ENCODE measurements at places on chromosomes 11 and 22.

DNA sequence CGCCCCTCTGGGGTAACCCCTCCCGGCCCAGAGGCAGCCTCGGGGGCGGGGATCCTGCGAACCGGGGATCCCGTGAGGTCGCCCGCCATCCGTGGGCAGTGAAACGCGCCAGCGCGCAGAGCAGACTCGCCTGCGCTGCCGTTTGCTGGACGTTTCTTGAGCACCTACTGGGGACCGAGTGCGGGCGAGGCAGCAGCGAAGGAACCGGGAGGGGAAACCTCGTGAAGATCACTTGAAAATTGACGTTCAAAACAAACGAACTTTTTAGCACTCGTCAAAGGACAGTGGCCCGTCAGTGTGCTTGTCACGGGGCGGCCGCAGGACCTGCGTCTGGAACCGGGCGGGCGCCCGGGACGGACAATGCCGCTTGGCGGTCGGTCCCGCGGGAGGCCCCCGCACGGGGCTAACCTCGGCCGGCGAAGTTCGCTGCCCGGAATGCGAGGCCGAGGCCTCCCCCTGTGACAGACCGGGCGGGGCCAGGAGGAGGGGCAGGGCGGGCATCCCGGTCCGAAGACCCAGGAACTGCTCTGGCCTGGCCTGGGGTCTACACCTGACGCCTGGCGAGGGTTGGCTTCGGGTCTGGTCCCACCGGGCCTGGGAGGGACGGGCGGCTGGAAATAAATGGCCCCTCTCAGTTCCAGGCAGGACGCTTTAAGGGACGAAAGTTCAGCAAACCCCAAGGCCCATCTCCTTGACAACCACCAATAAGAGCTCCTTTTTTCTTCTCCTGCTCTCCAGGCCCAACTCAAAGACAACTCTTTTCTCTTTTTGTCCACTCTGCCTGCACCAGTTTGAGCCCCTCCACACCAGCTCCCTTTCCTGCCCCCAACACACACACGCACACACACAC lies 723 bp upstream of the SCUBE1 start:
- DNase-seq = no peak

GRCh38 chr11:10526974-10527918 lies 13.7 kb downstream of the RNF141 start:
- DNase-seq = no peak

GRCh38 chr11:925158-925495 lies 543 bp upstream of the AP2A2 start:
- DNase-seq = no peak

DNA sequence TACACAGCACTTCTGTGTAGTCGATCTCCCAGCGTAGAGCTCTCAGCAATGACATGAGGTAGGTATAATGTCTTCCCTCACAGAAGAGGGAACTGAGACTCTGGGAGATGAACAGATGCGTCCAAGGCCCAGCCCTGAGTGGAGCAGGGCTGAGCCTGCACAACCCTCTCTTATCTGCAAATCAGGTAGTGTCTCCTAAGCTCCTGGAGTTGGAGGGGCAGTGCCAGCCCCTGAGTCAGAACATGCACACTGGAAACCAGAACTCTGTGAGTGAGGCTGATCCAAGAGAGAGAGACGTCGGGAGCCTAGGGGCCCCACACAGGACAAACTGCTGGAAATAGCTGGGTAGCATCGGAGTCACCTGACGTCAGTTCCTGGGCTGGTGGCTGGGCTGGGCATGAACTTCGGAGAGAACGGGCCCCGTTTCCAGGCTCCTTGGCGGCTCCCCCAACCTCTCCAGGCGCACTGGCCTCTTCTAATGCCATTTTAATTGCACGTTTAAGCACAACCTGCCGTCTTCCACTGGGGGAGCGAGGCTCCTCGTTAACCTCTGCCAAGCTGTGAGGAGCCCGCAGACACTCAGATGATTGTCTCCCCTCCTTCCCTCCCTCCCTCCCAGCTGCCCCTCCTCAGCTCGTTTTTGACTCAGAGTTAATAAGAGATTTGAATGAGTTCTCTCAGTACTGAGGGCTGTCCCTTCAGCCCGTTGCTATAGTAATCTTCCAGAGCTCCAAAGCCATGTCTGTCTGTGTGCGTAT lies 191.2 kb upstream of the TBCEL start:
- DNase-seq = no peak

GRCh38 chr11:10784232-10785145 lies 24.2 kb downstream of the EIF4G2 start:
- DNase-seq = no peak

- no peak for DNase-seq
Observed at GRCh38 chr11:25970726-25971508, 361.0 kb upstream of the ANO3 start.

DNA sequence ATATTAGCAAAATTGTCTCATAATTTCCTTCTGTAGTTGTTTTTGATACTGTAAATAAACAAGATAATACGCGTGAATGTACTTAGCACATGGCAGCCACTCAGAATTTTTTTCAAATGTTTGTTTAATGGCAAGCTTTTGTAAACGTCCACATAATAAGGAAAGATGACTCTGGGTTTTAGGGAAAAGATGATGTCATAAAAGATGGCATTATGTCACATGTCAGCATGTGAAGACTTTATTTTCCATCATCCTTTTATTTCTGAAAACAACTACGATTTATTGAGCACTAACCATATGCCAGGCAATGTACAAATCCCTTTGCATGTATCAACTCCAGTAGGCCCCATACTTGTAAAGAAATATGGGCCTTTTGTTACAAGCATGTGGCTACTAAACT lies 139.9 kb downstream of the C11orf91 start:
- DNase-seq = no peak

- DNase-seq = no peak
Observed at GRCh38 chr11:104650234-104650633, 248.0 kb downstream of the CASP12 start.

GRCh38 chr11:9739123-9739900 lies 75.4 kb downstream of the SWAP70 start:
- DNase-seq = no peak

GRCh38 chr11:60859616-60860250 lies 4.0 kb upstream of the PTGDR2 start:
- no peak for DNase-seq

DNA sequence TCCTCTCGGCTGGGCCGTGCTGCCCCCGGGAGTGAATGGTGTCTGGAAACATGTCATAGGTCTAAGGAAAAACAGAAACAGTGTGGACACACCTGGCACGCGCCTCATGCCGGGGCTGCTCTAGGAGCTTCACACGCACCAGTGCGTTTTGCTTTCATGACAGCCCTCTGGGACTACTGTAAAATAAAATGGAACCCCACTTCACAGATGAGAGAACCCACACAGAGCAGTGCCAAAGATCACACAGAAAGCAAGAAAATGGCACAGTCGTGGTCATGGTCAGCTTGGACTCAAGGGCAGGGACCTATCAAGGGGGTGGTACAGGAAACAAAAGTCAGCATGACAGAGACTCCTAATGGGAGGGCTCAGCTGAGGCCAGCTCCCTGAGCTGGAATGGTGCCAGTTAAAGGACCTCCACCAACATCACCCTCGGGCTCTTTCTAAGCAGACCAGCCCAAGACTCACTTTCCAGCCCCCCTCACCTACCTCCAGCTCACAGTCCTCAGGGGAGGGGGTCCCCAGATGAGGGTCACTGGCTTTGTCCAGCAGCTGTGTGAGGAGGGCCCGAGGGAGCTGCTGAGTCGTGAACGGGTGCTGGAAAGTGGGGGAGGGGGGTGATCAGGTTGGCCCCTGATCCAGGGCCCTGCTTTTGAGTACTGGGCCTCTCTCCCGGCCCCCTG lies 3.3 kb downstream of the MAP4K2 start:
- DNase-seq = no peak

DNA sequence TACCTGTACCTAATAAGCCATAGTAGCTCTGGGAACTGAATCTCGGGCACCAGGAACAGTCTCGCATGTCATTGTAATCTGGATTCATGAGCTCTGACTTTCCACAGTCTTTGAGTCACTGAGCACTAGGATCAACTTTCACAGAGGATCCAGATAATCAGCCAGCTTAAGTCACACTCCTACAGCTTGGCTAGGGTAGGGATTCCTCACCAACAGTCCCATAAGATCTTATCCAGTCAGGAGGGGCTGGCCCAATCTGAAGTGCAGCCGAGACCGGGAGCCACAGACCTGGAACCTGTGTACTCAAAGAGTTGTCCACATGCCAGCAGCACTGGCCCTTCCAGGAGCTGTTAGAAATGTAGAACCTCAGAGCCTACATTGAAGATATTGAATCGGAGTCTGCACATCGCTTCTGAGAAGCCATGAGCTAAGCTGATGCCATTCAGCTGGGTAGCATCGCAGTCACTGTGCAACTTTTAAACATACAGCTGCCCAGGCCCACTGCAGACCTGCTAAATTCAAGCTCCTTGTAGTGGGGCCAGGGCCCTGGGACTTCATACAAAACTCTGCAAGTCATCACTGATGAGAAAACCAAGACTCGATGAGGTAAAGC lies 538.8 kb upstream of the B3GAT1 start:
- DNase-seq = no peak

GRCh38 chr22:25183949-25184619 lies 15.6 kb upstream of the CRYBB3 start:
- DNase-seq = no peak

DNA sequence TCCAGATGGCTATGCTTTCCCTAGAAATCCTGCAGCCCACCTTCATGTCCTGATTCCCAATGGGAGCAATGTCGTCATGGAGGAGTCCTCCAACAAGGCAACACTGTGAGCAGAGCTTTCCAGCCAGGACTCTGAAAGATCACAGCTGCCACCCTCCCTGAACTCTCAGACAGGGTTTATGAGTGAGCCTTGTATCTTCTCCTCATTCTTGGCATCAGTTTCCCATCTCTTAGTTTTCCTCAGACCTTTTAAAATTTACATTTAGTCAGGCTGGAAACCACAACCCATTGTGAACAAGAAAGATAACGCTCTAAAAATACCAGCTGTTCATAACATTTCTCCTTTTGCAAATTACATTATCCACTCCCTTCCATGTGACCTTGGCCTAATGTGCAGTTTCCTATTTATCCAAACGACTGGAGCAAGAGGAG lies 15.6 kb upstream of the LYVE1 start:
- DNase-seq = no peak

GRCh38 chr11:15897211-15897960 lies 459.0 kb downstream of the SOX6 start:
- DNase-seq = no peak

- no peak for DNase-seq
Observed at GRCh38 chr11:106271686-106272085, 194.2 kb downstream of the AASDHPPT start.

- DNase-seq = no peak
Observed at GRCh38 chr11:66728693-66729385, at the start of gene SPTBN2. SPTBN2 (minus strand) TSS chr11:66729216; CDS start chr11:66721240, 7,976 bp downstream.

DNA sequence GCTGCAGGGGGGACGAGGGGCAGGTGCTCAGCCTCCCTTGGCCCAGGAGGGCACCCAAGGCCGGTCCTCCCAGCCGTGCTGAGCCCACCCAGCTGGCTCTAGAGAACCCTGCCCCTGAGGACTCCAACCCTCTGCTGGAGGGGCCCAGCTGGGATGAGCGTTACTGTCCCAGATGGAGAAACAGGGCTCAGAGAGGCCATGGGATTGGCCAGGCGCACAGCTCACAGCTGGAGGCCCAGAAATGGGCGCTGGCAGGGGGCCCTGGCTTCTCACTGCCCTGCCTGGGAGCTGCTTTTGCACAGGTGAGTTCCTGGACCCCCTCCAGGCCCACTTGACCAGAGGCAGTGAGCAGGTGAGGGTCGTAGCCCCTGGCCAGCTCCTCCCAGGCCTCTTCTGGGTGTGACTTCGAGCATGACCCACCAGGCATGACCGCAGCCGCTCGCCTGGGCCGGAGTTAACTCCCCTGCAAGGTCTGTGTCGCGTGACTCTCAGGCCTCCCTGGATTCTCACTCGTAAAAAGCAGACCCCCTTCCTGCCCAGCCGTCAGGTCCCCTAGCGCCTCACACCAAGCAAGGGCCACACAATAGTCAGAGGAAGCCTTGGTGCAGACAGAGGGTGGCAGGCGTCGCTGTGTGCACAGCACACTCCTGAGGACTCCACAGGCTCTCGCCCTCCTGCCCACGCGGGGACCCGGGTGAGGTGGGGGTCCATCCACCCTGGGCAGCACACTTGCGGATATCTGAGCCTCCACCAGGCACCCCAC lies 19.7 kb upstream of the IL17REL start:
- no peak for DNase-seq

DNA sequence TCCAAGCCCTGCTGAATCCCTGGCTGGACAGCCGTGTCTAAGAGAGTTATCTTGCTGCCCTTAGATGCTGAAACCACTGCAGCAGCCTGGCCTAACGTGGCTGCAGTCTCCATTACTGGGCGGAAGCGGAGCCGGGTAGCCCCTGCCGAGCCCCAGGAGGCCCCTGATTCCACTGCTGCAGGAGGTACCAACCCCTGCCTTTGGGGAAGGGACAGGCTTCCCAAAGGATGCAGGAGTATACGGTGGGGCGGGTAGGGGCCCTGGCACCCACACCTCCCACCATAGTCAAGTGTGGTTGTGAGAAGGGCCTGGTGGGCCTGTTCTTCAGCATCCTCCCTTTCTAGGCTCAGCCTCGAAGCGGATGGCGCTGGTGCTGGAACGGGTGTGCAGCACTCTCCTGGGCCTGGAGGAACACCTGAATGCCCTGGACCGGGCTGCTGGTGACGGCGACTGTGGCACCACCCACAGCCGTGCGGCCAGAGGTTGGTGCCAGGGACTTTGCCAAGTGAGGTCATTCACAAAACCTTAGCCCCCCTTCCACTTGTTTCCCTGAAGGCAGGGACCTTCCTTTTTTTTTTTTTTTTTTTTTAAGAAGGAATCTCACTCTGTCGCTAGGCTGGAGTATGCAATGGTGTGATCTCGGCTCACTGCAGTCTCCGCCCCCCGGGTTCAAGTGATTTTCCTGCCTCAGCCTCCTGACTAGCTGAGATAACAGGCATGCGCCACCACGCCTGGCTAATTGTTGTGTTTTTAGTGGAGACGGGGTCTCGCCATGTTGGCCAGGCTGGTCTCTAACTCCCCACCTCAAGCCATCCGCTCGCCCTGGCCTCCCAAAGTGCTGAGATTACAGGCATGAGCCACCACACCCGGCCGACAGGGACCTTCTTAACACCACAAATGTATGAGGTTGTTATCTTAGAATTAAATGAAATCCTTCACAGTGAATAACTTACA lies 11.0 kb downstream of the TKFC start:
- DNase-seq = no peak

- DNase-seq = no peak
Observed at GRCh38 chr11:45104790-45105084, 41.7 kb upstream of the PRDM11 start.

DNA sequence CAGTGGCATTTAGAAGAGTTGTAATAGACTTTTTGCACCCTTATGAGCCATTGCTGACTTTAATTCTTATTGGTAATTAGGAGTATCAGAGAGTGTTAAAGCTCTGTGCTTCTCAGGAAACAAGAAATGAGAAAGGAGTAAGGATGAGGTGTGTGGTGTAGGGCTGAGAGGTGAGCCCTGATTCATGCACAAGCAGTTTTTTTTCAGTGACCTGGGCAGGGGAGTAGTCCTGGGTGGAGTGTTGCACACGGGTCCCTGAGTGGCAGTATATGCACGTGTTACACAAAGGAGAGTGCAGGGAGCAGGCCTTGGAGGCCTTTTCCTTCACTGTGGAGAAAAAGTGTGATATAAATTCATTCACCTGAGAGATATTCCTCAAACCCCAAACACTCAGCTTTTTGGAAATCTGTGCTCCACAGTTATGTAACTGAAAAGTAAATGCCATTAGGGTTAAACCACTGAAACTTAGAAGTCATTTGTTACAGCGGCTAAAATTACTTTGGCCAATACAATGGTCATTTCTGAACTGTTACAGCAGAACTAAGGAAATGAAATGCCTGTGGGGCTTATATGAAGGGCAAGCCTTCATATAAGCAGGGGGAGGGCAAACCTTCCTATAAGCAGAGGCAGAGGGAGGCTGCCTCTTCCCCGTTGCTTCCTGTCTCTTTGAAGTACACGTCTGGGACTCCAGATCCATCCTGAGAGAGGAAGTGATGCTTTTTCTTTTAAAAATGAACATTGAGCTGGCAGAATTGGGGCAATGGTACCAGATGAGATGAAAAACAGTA lies 62.6 kb upstream of the OLFML1 start:
- DNase-seq = no peak
